Activated CD8-positive, alpha-beta memory T cell treated with anti-CD3 and anti-CD28 coated beads for 1 hour (primary cell): ENCODE measurements at places on chromosomes 5 and 9.

DNA sequence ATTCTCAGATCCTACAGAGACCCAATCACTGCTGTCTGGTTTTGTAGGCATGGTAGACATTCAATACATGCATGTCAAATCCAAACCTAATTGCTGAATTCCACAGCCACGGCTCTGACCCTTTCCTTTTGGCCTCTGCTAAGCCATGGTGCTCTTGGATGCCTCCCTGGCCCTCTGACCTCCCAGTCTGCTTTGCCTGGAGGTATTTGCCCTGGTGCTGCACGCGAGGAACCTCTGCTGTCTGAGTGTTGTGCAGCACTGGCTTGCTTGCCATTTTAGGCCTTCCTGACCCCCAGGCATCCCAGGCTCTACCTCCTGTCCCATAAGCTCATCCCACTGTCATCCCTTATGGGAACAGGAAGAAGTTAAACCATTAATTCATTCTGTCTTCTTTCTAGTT lies 60.9 kb downstream of the DOCK2 start:
- no peak for DNase-seq

- no peak for DNase-seq
Observed at GRCh38 chr9:6409811-6410210, 3.2 kb upstream of the UHRF2 start.

DNA sequence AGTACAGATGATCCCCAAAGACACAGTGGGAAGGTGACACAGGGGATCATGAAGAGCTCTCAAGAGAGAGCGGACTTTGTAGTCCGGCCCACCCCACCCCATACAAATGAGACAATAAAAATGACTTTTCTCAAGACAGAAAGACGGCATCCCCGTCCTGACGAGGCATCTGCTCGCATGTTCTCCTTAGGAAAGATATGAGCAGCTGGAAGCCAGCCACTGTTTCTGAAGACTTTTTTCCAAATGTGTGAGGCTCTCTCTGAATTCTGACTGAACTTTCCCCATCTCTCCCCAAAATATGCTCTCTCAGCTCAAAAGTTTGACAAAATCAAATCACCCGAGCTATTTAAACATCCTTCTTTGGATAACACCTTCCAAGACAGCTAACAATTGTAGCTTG lies 105.2 kb downstream of the RFK start:
- DNase-seq: no peak

GRCh38 chr9:15344191-15344590 lies 37.2 kb upstream of the TTC39B start:
- no peak for DNase-seq

DNA sequence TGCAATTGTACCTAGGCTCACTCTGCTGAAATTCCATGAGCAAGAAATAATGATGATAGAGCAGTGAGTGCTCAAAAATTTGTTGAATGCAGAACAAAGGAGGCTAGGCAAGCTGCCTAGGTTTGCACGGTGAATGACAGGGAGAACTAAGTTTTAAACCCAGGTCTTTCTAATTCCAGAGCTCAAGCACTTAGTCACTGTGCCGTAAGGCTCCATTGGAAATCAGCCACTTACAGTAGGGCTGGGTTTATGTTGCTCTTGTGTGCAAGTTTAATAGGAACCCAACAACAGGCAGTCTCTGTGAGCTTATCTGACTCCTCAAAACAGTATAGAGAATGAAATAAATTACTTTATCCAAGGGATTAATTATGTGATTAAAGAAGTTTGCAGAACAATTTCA lies 147.0 kb downstream of the CSNK1G3 start:
- DNase-seq: no peak

- DNase-seq: no peak
Observed at GRCh38 chr9:87184956-87185642, 237.8 kb upstream of the GAS1 start.

GRCh38 chr9:105251733-105252404 lies 7.4 kb downstream of the SLC44A1 start:
- no peak for DNase-seq

DNA sequence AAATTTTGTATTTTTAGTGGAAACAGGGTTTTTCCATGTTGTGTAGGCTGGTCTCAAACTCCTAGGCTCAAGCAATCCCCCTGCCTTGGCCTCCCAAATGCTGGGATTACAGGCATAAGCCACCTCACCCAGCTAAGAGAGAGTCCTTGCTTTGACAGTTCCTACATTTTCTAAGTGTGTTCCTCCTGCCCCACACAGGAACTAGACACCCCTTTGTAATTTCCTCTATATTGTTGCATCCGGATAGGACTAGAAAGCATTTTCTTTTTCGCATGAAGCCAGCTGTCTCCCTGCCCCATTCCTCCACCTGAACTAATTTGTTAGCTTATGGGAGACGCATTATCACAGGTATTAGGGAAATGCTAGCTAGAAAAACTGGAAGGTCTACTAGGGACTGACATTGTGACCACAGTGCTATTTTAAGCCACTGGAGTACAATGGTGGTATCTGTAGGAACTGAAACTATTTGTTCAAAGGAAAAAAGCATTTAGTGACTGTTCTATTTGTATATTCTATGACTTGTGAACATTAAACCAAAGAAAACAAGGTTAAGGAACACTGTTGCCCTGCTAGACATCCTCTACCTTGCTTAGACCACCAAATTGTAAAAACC lies 214.1 kb downstream of the SMARCA2 start:
- no peak for DNase-seq

DNA sequence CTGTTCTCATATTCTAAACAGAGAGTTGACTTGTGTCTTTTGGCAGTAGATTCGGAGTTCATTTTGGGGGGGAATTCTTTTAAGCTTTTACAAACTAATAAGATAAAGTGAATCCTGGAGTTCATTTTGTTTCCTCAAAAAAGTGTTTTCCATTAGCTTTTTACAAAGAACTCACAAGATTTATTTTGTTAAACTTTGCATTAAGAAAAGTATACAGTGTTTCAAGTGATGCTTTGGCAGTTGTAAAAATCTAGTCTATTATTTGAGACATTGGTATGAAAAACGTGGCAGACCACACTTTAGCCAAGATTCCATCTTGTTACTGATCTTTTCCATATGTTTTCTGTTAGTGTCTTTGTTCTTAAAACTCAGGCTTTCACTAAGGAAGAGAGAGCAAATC lies 1.2 kb upstream of the OMD start:
- no peak for DNase-seq

DNA sequence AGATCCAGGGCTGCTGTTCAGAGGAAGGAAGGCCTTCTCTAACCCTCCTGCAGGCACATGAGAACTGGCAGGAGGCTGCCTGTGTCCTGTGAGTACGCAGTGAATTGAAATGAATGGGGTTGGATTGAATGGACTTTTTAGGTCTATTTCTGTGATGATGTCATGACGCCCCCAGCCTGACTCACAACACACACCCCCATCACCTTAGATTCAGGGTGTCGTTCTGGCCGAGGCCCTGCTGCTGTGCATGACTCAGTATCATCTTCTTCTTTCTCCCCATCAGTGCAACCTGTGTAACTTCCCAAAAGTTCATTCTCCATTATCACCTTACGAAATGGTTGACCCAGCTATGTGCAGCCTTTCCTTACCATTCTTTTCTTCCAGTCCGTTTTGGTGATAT lies 5.4 kb downstream of the PCAT7 start:
- DNase-seq: no peak

DNA sequence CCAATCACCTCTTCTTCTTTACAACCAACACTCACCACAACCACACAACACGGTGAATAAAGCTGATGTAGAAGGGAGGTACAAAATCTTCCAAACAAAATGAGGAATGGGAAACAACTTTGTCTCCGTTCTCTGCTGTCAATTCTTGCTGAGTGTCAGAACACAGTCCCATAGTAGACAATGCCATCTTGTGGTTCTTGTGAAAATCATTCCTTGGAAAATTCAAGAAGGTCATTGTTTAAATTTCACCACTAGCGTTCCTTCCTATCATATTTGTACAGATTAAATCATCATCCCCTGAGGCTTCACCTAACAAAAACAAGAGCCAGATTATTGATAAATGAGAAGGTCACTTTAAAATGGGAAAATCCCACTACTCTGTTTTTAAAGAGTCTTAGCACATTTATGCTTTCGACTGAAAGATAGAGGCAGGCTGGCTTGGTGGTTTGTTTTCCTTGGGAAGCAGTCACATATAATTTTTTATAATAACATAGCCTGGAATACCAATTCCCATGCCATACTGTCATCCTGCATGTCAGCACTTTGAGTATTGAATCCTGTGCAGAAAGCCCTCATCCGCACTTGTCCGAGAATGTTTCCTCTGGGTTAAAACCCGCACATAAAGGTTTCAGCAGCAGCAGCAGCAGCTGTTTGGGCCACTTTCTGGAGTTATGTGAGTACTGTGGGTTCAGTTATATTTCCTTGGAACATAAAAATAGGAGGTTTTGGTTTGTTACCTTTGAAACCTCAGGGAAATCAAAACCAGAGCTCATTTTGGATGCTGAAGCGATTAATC lies 395.0 kb upstream of the SMARCA2 start:
- DNase-seq: no peak

DNA sequence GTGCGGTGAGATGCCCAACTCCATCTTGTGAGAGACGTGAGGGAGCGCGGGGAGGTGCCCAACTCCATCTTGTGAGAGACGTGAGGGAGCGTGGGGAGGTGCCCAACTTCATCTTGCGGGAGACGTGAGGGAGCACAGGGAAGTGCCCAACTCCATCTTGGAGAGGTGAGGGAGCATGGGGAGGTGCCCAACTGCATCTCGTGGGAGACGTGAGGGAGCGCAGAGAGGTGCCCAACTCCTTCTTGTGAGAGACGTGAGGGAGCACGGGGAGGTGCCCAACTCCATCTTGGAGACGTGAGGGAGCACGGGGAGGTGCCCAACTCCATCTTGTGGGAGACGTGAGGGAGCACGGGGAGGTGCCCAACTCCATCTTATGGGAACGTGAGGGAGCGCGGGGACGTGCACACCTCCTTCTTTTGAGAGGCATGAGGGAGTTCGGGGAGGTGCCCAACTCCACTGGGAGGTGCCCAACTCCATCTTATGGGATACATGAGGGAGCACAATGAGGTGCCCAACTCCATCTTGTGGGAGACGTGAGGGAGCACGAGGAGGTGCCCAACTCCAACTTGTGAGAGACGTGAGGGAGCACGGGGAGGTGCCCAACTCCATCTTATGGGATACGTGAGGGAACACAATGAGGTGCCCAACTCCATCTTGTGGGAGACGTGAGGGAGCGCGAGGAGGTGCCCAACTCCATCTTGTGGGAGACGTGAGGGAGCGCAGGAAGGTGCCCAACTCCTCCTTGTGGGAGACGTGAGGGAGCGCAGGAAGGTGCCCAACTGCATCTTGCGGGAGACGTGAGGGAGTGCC lies 235.4 kb downstream of the CACNA1B start:
- no peak for DNase-seq

GRCh38 chr9:137095664-137096517 lies 9.1 kb downstream of the MAN1B1 start:
- peak; percentile 72 for DNase-seq

- no peak for DNase-seq
Observed at GRCh38 chr9:23577611-23578010, 248.4 kb downstream of the ELAVL2 start.

DNA sequence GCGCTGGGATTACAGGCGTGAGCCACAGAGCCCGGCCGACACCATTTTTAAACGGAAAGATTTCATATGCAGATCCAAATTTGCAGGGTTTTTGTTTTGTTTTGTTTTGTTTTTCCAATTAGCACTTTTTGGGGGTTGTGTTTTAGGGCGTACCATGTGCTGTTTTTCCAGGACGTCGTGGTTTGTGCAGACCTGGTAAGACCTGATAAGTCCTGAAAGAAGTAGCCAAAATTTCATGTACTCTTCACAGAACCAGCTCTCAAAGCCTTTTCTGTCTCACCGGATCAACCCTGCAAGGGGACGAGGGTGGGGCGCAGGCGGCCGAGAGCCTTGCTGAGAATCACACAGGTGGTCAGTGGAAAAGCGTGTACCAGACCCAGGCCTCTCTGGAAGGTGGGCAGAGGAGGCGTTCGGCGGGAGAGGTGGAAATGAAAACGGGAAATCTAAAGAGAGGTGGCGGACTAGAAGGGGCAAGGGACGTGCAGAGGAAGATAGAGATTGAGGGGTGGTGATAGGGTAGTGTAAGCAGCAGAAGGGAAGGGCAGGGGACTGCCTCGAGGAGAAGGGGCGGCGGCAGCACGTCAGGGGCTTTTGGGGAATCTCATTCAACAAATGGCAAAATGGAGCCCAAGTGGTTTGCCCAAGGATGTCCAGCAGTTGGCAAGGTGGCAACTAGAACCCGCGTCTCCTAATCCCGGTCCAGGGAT lies 1.1 kb upstream of the FAF2 start:
- DNase-seq: no peak

- no peak for DNase-seq
Observed at GRCh38 chr5:74761241-74761640, 5.7 kb downstream of the GFM2 start.

- DNase-seq: no peak
Observed at GRCh38 chr5:137374110-137374714, 124.9 kb downstream of the SPOCK1 start.

DNA sequence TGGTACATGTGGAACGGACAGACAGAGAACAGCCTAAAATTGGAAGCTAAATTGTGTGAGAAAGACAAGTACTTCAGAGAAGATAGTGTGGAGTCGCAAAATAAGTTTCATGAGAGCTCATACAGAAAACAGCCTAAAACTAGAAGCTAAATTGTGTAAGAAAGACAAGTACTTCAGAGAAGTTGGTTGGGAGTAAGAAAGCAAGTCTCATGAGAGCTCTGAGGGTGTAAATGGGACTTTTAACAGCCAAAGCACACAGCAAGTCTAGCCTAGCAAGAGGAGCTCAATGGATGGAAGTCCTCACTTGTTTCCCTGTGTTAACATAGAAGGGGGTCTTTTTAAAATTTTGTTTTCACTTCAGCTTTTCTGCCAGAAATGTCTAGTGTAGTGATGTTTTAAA lies 93.1 kb downstream of the STK32A start:
- no peak for DNase-seq

DNA sequence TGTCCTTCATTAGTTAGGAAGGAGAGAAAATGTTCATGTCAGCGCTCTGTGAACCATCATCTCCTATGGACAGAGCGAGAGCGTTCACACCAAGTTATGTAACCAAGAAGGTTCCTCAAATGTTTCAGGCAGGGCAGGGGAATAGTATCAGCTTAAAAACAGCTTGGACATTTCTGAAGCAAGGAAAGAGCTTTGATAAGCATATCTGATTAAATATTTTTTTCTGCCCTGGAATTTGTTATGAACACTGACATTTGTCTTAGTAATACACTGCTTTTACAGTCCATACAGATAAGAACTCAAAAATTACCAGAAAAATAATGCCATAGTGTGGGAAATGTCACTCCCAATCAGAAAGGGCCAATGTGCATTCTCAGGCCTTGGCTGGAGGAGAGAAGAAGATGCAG lies 66.3 kb upstream of the LIFR start:
- DNase-seq: no peak

DNA sequence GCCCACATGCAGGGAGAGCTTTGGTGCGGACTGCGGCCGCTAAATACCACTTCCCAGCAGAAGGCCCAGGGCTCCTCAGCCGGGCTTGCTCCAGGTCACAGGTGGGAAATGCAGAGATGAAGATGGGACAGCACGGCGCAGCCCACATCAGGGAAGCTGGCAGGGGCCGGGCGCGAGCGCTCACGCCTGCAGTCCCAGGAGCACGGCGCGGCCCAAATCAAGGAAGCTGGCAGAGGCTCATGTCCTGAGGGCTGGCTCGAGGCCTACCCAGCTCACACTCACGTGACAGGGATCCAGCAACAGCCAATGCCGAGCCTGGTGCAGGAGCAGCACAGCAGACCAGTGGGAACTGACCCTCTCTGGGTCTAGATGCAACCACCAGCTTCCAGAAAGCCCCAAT lies 16.3 kb downstream of the LPCAT1 start:
- DNase-seq: no peak

GRCh38 chr5:116135344-116135743 lies 50.5 kb downstream of the COMMD10 start:
- no peak for DNase-seq
